Naive thymus-derived CD8-positive, alpha-beta T cell (primary cell): ENCODE measurements at places on chromosomes 5 and 9. TPM values are rescaled to one million over a fixed set of nuclear protein-coding genes. Genes with fewer than 3 reads are reported as not detected.

The DRD1 gene
- total RNA-seq, result not detected

The NOP16 gene
- total RNA-seq, result 21.0 TPM

The CCNJL gene
- not detected for total RNA-seq

The DMGDH gene
- total RNA-seq, result not detected

The DCAF12 gene
- 21.5 TPM for total RNA-seq

The PPIC gene
- total RNA-seq, result not detected

The SLC6A18 gene
- not detected for total RNA-seq

The SMIM23 gene
- total RNA-seq, result not detected

The SLC25A48 gene
- total RNA-seq, result not detected
